ENCODE measurements at places on chromosomes 2 and 18.

DNA sequence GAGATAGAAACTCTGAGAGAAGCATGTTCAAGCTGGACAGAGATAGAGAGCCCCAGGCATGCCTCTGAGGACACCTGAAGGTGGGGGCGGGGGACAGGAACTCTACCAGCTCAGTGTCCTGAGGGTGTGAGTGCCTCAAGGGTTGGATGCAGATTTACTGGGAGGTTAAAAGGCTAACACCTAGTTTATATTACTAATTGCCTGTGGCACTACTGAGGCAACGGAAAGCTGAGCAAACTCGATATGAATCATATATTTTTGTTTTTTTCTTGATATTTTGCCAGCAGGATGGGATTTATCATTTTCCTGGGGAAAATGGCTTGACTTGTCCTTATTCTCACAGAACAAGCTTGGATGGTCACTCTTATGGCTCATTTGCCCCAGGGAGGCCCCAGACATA is 319.5 kb downstream of the ALK start:
- no peak for DNase-seq

- DNase-seq = no peak
Measured at GRCh38 chr2:216932113-216932862, 72.4 kb upstream of the TNP1 start.

DNA sequence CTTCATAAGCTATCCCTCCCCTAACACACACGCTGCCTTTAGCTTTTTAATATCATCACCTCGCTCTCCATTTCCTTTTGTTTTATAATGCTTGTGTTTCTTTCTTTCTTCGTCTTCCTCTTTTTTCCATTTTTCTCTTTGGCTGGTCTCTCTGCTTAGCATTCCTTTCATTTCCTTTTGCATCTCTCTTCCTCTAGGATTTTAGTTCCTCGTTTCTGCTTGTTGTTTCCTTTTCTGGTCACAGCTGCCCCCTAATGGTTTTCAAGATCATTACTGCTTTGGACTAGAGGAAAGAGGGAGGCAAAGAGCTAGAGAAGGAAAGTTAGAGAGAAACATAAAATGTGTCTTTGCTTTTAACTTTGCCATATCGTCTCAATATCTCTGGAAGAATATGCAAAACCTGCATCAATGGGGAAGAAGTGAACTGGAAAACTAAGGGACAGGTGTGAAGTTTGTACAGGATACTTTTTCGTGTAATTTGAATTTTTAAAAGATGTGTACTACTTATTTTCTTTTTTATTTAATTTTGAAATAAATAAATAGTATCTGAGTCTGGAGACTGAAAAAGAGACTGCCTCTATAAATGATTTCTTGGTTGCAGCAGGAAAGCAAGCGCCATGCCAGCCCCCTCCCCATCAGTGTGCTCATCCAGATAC is 6.3 kb upstream of the NRP2 start:
- no peak for DNase-seq

- no peak for DNase-seq
Measured at GRCh38 chr2:224849264-224849663, 133.1 kb upstream of the CCDC195 start.

- no peak for DNase-seq
Measured at GRCh38 chr2:117378653-117379052, 435.8 kb upstream of the DDX18 start.

DNA sequence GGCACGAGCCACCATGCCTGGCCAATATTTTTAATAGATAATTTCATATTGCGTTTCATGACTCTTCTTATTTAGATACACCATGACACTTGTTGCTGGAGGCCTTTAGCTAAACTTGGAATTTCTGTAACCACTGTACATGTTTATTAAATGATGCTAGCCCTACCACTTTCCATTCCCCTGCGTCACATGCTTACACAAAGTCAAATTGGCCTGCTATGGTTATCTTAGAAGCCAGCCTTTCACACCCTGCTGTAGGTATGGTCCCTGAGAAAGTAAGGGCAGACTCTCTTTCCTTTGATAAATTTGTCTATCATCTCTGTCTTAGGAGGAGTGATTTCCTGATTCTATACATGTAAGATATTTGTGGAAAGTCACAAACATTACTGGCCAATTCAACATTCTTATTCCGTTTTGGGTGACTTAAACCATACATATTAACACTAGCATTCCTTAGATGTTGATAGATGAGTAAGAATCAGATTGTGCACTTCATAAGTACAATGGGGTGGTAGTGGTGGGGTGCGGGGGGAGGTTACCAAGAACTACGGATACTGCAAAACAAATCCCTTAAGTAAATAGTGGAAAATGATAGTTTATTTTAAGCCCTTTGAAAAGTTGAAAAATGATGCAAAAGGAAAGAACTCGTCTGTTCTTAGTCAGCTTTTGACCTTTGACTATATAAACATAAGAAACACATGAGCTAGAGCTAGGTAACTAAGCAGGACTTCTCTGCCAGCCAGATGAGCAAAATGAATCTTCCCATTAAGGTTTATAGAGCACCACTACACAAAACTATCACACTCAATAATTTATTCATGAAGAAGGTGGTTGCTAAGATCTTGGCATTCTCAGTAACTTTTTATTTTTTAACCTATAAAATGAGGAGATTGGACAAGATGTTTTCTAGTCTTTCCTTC is 7.9 kb upstream of the NDUFV2 start:
- no peak for DNase-seq

GRCh38 chr2:158795195-158795924 is at the start of gene DAPL1:
Gene DAPL1, plus strand, starts transcription at chr2:158795317. Its CDS starts 56 bp downstream, at chr2:158795373.
- no peak for DNase-seq

GRCh38 chr18:25174324-25174723 is 177.6 kb downstream of the ZNF521 start:
- no peak for DNase-seq

- DNase-seq = no peak
Measured at GRCh38 chr2:33404321-33404720, 72.1 kb upstream of the RASGRP3 start.

- no peak for DNase-seq
Measured at GRCh38 chr18:77248873-77249568, 627 bp upstream of the GALR1 start.

DNA sequence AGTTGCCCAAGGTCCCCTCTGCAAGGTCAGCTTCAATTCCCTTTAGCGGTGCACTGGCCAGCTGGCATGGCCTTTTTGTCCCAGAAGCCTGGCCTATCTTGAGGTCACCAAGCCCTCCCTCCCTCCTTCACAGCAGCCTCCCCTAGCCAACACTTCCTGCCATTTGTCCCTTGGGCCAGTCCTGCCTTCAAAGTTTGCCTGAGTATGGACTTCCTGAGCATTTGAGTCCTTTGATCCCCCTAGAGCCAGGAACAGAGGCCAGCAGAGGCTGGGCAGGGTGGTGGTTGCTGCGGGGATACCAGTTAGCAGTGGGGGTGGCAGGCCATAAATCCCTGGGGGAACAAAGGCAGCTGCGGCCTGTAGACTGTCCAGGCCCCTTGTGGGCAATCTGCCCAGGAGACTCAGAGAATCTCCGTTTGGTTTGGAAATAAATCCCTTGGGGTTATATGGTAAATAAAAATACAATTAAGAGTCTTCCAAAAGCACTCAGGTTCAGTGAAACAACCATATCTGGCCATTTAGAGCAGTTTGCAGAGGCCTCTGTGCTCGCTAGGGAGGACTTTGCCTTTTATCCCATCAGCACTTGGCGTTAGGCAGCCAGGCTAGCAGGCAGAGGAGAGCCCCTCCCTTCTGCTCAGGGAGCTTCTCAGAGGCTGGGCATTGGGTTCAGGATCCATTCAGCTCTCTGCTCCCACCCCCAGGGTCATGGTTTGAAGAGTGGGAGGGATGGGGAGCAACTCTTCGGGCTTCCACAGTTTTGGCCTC is 3.1 kb upstream of the HES6 start:
- DNase-seq = no peak

GRCh38 chr2:142040556-142040955 is 90.3 kb downstream of the LRP1B start:
- no peak for DNase-seq

DNA sequence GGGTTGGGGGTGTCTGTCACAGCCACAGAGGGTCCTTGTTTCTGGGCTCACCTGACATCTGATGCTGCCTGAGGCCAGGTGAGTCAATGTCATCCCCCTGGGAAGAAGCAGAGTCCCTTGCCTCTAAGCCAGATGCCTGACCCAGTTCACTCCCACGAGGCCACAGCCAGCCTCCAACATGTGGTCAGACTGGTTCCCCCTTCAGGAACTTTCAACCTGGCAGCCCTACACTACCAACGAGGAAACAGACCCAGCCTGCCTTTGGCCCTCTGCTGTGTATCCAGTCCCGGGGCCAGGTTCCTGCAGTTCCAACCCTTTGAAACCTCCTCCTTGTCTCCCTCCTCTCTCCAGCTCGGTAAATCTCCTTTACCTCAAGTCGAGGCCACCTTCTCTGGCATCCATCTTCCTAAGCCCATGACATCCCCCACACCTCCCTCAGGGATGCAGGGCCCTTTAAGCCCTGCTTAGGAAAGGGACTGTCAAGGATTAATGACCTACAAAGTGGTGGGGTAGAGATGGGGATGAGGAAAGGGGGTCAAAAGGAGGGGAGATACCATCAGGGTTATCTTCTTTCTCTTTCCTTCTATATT is 49.2 kb upstream of the SMAD2 start:
- no peak for DNase-seq

GRCh38 chr2:205175831-205176230 is 506.5 kb upstream of the NRP2 start:
- DNase-seq = no peak

GRCh38 chr2:232042911-232043574 is 81.5 kb downstream of the DIS3L2 start:
- DNase-seq = no peak

DNA sequence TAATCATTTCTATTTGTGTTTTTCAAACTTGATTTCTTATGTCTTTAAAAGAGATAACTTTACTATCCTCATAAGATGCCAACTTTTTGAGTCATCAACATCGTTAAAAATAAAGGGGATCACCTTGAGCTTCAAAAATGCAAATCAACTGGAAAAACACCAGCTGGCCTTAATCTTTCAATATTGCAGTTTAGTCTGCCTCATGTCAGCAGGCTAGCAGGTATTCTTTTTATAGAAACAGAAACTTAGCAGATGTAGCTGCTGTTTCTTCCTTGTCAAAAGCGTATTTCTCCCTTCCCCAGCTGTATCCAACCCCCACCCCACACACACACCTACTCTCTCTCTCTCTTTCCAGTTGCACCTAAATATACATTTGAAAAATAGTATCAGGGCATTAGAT is 154.1 kb upstream of the ZNF804A start:
- no peak for DNase-seq

GRCh38 chr2:45112750-45113149 is 103.5 kb upstream of the SIX2 start:
- DNase-seq = no peak

GRCh38 chr2:59963157-59963556 is 590.3 kb downstream of the BCL11A start:
- DNase-seq = peak; percentile 45

GRCh38 chr18:49321797-49322461 is 138.5 kb downstream of the DYM start:
- no peak for DNase-seq

DNA sequence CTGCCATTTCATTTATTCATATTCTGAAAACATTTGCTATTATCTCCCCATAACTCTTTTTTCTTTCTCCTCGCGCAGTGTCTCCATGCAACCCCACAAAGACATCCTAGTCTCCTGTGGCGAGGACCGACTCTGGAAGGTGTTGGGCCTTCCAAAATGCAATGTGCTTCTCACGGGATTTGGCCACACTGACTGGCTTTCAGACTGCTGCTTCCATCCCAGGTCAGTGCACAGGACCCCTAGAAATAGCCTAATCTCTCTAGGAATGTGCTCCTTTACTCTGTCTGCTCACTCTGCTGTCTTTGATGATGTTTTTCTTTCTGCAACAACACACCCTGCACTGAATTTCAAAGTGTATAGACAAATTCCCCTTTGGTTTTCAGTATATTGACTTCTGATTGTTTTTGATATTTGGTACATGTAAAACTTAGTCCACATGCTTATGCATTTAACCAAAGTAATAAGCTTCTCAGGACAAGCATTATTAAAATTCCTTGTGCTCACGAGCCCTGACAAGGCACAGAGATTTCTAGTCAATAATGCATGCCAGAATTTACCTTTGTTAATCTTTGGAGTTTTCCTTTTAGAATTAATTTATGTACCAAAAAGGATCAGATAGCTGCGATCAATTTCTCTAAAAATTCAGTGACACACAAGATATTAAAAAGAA is 548.3 kb upstream of the VWC2L start:
- no peak for DNase-seq

DNA sequence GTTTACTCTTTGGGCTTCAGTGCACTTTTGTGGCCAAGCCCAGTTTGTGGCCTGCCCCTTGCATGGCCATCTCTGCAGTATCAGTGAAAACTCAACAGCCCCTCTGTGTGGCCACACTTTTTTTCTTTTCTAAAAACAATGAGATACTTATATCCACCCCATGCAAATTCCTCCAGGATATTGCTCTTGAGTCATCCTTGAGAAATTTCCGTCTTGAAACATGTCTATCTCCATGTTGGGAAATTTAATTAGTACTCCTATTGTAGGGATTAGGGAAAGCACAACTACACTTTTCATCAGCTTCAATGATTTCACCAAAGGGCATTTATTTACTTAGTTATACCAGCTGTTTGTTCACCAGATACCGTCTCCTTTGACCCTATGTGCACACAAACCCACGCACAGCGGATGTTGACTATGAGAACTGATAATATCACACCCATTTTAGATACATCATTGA is 993.1 kb downstream of the TSN start:
- no peak for DNase-seq

- DNase-seq = no peak
Measured at GRCh38 chr2:46937471-46937901, 21.9 kb upstream of the MCFD2 start.

GRCh38 chr18:9516437-9517064 is 41.2 kb downstream of the RALBP1 start:
- DNase-seq = no peak

DNA sequence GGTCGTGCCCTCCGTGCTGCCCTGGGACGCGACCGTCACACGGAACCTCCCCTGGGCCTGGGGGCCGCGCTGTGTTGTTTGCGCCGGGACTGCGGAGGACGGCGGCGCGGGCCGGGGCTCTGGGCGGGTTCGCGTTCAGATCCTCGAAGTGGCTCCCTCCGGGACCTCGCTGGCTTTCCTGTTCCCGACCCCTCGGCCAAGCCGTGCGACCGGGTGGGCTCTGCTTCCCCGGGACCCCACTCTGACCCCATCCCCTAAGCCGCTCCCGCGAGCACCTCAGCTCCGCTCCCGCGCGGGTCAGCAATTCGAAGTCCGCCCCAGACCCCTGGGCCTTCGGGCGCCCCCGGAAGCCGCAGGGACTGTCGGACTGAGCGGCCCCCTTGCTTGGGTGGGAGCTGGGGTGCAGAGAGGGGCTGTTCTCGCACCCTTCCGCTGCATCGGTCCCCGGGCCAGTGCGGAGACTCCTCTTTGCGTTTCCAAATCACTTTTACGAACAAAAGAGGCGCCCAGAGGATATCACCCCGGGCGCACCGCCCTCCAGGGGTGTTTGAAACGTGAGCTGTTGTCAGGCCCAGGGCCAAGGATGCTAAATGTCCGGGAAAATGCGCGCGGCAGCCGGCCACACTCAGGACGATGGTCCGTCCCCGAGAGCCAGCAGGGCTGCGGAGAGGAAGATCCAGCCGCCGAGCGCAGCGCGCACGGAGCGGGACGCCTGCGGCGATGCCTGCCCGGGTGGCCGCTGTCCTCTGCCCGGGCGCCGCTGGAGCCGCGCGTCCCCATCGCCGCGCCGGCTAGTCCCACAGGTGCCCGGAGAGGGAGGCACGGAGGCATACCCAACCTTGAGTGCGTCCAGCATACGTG is 73.5 kb downstream of the ZCCHC2 start:
- peak; percentile 42 for DNase-seq
